Fibroblast of skin of right biceps (primary cell): ENCODE measurements at places on chromosomes 6 and 20.

DNA sequence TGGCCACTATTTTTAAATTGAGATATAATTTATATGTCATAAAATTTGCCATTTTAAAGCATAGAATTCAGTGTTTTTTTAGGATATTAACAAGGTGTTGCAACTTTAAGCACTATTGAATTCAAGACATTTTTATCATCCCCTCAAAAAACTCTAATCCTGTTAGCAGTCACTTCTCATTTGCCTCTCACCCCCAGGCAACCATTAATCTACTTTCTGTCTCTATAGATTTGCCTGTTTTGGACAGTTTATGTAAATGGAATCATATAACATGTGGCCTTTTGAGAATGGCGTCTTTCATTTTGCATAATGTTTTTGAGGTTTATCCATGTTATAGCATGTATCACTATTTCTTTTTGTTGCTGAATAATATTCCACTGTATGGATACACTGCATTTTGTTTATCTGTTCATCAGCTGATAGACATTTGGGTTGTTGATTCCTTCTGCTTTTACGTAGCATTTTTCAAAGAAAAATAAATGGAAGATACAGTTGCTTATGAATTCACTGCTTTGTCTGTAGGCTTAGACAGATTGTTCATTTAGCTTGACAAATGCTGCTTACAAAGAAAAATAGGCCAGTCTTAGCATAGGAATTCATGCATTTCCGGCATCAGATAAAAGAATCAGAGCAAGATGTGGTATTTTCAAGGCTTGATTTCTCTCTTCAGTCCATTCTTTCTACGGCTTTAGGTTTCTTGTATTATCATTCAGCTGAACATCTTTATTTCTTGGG, 52.9 kb downstream of the STK4 start:
- no peak for DNase-seq

DNA sequence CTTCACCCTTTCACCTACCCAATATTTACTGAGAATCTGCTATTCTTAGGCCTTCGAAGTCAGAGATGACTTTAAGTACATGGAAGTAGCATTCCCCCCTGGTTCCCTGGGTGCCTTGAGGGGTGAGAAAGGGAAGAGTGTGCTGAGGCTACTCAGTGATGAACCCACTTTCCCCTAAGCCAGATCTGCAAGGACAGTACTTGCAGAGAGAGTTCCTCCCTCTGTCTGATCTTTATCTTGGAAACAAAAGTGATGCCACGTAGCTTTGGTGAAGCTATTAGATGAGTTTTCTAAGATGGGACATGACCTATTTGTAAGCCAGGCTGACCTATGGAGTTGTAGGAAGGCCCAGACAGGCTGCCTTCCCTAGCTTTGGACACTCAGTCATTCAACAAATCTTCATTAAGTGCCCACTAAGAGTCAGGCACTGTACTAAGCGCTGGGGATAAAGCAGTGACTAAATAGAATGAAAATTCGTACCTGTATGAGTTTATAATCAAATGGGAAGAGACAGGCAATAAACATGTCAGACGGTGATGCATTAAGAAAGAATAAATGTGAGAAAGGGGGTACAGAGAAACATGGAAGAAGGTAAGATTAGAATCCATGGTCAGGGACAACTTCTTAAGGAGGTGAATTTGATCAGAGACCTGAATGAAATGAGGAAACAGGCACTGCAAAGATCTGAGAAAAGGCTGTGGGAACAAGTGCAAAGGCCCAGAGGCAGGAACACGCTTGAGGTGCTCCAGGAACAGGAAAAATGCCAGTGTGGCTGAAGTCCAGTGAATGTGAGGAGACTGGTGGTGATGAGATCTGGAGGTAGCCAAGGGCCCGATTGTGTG, 42.2 kb downstream of the BCL2L1 start:
- no peak for DNase-seq

DNA sequence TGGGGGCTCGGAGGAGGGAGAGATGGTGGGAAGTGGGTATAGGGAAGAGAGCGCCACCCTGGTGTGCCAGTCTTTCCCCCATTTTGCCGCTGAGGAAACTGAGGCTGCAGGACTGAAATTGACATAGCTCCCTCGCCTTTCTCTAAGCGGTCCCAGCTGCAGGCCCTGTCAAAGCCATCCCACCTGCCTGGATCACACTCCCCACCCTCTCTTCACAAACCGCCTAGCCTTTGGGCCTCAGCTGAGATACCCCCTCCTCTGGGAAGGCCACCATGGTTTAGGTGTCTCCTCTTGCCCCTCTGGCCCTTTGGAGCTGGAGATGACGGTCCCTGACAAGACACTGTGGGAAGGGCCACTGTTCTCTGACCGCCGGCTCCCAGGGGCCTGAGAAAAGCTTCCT, 16.9 kb downstream of the SRC start:
- DNase-seq: no peak

- DNase-seq: no peak
Observed at GRCh38 chr20:768426-768978, at the start of gene SLC52A3. SLC52A3 (minus strand) TSS chr20:768500; CDS start chr20:765774, 2,726 bp downstream.

GRCh38 chr6:135522965-135523692, 25.6 kb upstream of the AHI1 start:
- no peak for DNase-seq

GRCh38 chr6:489001-489400, 97.4 kb downstream of the IRF4 start:
- no peak for DNase-seq

DNA sequence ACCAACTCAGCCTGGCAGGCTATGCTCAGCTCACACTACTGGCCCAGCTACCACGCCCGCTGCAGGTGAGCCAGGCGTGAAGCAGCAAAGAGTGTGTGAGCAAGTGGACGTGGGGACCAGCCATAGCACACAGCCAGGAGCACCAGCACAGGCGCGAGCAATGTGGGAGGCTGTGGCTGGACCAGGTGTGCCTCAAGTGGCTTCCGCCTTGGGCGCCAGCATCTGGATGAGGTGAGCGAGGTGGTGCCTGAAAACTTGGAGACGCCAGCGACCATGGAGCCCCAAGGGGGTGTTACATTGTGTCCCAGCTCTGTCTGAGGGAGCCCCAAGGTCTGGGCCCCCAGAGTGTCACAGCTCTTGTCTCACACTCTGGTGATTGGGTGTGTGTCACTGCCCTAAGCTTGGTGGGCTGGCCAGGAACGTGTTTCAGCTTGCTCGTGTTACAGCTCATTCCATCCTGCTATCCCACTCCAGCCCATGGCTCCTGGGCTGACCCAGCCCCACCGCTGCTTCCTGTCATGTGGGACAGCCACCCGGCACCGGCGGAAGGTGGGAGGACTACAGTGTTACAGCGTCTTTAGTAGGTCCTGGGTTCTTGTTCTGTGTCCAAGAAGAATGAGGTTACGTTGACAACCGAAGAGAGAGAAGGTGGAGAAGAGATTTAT, 508.0 kb upstream of the MMS22L start:
- DNase-seq: no peak

GRCh38 chr6:129494099-129494498, 215.9 kb downstream of the ARHGAP18 start:
- DNase-seq: peak; percentile 21

DNA sequence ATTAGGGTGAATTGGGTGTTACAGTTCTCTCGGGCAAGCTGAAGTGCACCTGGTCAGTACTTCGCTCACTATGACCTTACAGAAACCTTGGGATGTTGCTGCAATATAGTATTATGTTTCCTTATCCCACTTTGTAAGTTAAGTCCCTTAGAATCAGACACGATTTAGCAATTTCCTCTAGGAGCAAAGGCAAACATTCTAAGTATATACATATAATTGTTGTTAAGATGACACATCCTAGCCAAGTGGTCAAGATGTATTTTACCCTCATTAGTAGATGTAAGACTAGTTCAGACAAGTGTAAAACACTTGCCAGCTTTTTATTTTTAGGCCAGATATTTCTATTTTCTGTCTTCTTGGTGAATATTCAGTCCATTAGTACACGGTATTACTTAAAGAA, 31.1 kb upstream of the RGS17 start:
- DNase-seq: no peak
